Fibroblast of the conjunctiva (primary cell): ENCODE measurements at places on chromosomes 4 and X.

DNA sequence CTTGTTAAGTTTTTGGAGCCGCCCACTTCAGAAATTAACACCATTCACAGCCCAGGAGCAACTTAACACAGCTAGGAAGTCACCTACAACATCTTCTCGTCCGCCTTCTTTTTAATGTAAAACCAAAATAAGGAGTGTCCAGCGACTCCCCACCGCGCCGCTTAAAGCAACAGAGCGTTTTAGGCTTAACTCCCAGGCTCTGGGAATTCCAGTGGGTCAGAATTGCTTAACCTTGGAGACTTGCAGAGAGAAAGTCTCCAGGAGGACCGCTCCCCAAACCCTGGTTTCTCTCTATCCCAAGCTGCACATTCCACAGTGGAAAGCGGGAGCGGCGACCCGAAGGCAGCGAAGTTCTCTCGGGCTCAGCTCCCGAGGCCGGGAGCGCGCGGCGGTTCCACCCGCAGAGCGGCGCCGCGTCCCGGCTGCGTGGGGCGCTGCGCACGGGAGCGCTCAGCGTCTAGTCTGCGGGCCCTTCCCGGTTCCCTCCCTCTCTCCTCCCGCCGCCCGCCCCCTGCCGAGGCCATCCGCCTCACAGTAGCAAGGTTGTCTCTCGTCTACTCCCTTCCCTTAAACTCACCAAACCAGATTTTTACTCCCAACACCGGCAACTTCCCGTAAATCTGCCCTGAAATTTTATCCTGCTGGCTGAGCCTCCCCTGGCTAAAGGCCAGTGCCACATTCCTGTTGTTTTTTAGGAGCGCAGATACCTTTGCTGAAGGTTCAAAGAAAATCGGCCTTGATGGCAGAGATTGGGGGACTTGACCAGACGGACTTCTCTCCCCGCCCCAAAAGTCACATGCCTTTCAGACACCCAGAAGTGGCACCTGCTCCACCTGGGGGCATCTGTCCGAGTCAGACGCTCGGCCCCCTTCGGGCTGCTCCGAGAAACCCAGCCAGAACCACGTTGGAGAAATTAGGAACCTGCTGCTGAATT is at the start of gene RBM47:
Gene RBM47 (minus strand): TSS at position 464 of the 934 bp plus-strand sequence. CDS start 190,971 bp downstream, outside the sequence.
- no peak for DNase-seq

DNA sequence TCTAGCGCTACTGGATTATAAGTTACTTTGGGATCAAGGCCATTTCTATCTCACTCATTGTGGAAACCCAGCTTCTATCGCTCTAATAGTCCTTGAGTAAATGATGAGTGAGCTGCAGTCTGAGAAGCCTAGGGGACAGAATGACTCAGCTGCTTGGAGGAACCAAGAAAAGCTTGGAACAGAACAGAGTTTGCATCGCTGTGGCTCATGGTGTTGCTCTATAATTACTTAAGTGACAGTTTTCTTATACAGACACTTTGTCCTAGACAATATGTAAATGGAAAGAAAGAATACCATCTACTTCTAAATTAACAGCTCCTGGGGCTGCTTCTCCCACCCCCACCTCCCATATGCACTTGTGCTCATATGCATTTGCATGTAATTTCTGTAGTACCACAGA is 156.9 kb downstream of the SLIT2 start:
- no peak for DNase-seq

- no peak for DNase-seq
Observed at GRCh38 chrX:57583477-57583876, 8.3 kb upstream of the ZXDB start.

DNA sequence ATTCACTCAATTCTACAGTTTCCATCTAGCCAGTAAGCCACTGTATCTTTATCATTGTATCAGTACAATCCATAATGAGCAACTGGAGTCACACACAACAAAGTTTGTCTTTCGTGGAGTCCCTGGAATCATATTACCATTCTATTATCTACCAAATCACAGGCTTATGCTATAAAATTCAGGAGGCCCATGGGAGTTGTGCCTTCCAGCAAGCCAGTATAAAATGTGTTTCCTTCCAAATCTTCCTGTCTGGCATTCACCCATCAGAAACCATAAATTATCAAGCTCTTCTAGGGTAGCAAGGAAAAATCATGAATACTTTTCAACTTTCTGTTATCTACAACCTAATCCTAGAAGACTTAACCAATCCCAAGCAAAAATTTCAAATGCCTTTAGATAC is 1383.3 kb upstream of the PCDH7 start:
- DNase-seq: no peak

DNA sequence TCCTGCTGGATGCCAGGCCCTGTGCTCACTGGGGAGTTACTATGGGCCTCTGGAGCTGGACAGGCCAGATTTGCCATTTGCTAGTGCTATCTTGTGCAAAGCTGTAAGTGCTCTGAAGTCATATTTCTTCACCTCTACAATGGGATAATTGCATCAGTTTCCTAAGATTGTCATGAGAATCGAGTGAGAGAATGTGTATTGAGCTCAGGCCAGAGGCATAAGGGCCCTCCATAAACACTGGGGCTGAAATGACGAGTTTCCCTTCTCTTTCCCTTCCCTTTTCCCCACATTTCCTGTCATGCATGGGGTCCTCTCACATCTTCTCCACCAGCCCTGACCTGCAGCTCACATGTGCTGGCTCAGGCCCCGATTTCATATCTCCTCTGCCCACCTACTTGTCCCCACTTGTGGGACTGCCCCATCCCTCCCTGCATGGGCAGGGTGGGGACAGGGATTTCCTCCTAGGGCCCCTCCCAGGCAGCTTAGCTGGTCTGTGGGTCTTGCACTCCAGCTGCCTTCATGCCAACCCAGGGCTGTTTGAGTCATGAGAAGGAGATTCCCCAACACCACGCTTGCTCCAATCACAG is 358.8 kb downstream of the MID1IP1 start:
- DNase-seq: no peak

DNA sequence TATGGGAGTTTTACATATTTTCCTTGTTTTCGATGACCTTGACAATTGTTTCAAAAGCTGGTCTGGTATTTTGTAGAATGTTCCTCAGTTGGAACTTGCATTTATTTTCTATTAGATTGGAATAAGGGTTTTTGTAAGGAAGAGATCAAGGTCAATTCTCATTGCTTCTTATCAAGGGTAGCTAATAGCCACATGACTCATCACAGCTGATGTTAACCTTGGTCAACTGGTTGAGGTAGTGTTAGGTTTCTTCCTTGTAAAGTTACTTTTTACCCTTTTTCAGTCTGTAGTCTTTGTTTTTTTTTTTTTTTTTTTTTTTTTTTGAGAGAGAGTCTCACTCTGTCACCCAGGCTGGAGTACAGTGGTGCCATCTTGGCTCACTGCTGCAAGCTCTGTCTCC is 257.2 kb downstream of the SNCA start:
- DNase-seq: no peak

- no peak for DNase-seq
Observed at GRCh38 chrX:145735036-145735435, 82.6 kb upstream of the SLITRK2 start.

GRCh38 chr4:123478859-123479345 is 82.3 kb downstream of the SPRY1 start:
- DNase-seq: no peak

GRCh38 chr4:184344899-184345572 is 127.4 kb upstream of the ENPP6 start:
- DNase-seq: no peak

DNA sequence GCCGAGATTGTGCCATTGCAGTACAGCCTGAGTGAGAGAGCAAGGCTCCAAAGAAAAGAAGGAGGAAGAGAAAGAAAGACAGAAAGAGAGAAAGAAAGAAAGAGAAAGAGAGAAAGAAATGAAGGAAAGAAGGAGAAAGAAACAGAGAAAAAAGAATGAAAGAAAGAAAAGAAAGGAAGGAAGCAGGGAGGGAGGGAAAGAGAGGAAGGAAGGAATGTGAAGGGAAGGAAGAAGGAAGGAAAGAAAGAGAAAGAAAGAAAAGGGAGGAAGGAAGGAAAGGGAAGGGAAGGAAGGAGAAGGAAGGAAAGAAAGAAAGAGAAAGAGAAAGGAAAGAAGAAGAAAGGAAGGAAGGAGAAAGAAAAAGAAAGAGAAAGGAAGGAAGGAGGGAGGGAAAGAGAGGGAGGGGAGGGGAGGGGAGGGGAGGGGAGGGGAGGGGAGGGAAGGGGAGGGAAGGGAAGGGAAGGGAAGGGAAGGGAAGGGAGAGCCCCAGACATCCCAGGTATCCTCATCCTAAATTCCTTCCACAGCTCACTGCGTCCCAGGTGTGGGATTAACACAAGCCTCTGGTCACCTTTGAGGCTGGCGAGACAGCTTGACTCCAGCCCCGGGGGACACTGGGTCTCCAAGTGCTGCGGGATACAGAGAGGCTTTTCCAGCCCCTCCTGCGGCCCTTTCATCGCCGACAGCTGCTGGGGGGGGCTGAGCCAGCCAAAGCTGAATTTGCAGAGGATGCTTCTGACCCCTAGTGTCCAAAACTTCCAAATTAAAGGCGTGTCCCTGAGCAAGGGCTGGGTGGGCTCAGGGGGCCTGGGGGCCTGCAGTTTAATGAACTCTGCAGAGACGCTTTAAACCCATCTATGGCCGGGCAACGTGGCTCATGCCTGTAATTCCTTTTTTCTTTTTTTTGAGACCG is 24.2 kb upstream of the CSF2RA start:
- DNase-seq: no peak

DNA sequence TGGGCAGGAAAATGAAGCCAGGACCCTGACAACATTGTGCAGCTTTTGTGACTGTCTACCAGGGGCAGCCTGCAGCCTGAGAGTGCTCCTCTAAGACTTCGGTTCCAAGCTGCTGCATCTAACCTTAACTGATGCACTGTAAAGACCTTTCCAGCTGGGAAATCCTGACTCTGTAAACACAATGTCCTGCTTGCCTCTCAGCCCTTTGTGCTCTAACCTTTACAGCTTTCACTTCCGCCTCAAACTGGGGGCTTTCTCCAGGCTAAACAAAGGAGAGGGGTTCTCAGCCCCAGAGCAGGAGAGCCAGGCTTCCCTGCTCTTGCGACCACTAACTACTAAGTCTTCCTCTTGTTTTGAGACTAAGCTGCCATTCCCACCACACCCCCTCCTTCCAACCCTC is 19.3 kb upstream of the RASL11B start:
- DNase-seq: no peak

GRCh38 chr4:111475001-111475400 is 670.3 kb upstream of the FAM241A start:
- peak; percentile 21 for DNase-seq

GRCh38 chr4:54231768-54232688 is 2.9 kb downstream of the PDGFRA start:
- no peak for DNase-seq

DNA sequence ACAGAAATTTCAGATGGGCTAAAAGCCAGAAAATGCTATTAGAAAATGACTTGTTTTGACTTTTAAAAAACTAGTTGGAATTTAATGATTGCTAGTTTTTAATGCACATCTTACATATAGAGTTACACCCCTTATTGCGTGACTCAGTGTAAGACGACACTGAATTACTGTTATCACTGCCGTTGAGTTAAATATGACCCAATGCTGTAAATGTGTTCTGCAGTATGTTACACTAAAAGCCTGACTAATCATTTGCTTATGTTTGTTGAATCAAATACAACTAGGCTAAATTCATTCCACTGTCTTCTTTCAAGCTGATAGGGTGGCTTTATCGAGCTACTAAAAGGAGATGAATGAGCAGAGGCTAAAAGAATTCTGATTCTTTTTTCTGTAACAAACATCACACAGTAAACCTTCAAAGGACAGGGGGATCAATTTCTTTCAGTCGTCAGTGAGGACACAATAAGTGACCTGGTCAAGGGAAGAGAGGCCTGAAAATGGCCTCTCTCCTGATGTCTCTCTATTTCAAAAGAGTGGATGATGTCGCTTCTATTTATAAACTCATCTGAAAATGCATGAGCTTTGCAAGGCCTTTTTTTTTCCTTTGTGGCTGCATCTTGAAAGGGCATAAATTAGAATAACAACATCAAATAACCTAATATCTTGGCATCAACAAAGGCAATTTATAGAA is 142.2 kb upstream of the KCNIP4 start:
- DNase-seq: peak; percentile 0

DNA sequence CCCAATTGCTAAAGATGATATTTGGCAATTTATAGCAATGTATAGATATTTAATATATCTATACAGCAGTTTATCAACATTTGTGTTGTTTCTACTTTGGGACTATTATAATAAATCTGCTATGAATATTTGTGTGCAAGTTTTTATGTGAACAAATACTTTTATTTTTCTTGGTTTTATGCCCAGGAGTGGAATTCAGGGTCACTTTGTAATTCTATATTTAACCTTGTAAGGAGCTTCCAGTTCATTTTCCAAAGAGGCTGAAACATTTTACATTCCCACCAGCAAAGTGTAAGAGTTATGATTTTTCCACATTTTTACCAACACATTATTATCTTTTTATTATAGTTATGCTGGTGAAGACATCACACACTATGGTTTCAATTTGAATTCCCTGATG is 801.3 kb downstream of the PCDH18 start:
- DNase-seq: no peak

GRCh38 chrX:16658284-16658683 is 8.3 kb downstream of the S100G start:
- no peak for DNase-seq

GRCh38 chr4:28225050-28225449 is 1364.4 kb downstream of the STIM2 start:
- DNase-seq: peak; percentile 41

DNA sequence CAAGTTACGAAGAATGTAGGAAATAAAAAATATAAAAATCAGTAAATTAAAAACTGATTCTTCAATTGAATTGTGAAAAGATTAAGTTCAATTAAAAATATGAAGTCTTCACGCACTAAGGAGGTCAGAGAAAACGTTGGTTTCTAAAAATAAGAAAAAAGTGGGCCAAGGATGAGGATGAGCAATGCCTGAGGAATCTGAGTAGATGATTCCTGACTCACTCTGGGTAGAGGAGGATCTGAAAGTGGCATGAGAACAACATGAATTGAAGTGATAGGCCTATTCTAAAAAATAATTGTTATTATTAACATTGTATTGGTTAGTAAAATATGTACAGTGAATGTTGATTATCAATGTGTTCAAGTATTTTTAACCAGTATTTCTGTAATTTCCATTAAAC is 444.2 kb downstream of the GRIA2 start:
- DNase-seq: peak; percentile 18

DNA sequence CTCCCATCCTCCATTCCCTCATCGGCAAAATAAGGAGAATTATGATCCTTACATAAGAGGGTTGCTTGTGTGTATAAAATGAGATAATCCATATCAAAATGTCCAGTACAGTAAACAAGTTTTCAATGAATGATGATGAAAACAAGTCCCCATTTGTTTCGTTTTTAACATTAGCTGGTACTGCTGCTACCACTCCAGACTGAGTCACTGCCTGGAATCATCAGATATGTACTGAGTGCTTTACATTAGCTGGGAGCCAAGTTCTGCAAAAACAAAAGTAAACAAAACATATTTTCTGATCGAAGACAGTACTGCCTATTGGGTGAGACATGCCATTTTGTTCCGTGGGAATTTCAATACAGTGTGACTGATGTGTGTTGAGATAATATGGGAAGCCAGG is 123.2 kb upstream of the IGFBP7 start:
- DNase-seq: peak; percentile 17

GRCh38 chr4:146450524-146450923 is 71.2 kb downstream of the SLC10A7 start:
- DNase-seq: no peak

GRCh38 chr4:129369361-129370010 is 273.5 kb downstream of the C4orf33 start:
- DNase-seq: no peak

GRCh38 chrX:13786048-13786447 is 30.8 kb downstream of the GPM6B start:
- no peak for DNase-seq

GRCh38 chr4:19592391-19592790 is 659.3 kb upstream of the SLIT2 start:
- DNase-seq: no peak
